ENCODE measurements at places on chromosomes 3 and 15. TPM values are rescaled to one million over a fixed set of nuclear protein-coding genes. Genes with fewer than 3 reads are reported as not detected.

DNA sequence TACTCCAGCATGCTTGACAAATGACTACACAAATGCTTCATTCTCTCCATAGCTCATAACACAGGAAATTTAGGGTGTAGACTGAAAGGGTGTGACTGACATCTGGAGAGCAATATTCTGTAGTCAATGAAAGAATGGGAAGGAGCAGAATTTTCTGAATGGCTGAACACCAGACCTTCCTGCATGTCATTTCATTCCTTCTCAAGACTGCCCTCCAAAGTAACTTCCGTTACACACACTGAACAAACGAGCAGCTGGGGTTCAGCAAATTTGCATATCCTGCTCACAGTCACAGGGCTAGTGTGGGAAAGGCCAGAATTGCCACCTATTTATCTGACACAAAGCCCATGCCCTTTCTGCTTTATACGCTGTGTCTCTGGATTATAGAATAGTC, 325.0 kb upstream of the CFAP20DC start:
- DNase-seq: no peak
- no peaks in the 10 kb centered on the region for H3K36me3 ChIP-seq
- H3K4me1 ChIP-seq: peaks cover 5% of the 10 kb centered on the region
- H3K4me3 ChIP-seq: no peak overlapping the region
- no peak overlapping the region for H3K27ac ChIP-seq

- H3K27me3 ChIP-seq: peaks cover 19% of the 10 kb centered on the region
- H3K27ac ChIP-seq: no peak overlapping the region
- H3K4me1 ChIP-seq: no peaks in the 10 kb centered on the region
Observed at GRCh38 chr3:124082343-124082742, 90.4 kb upstream of the ROPN1 start.

DNA sequence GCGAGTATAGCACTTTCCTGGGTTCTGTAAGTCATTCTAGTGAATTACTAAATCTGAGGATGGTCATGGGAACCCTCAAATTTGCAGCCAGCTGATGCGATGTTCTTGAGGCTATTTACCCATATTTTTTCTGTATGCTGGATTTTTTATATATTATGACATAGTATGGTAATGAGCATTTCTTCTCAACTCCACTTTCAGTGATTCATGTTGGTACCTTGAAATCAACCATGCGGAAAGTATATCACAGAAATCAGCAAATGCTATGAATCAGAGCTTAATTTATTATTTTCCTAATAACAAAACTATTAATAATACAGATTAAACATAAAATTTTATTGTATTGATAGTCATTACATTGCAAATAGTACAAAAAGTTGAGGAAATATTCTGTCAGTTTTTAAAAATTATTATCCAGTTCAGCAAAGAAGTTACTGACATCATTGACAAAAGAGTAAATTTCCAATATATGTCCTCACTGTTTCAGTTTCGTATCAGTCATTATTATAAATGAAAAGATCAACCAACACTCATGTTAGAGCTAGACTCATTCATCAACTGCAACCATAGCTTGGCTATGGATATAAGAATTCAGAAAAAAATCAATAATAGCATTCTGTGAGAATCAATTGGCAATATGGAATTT, 164.3 kb upstream of the SETMAR start:
- DNase-seq: no peak
- H3K36me3 ChIP-seq: no peaks in the 10 kb centered on the region
- H3K4me3 ChIP-seq: no peak overlapping the region
- H3K4me1 ChIP-seq: no peaks in the 10 kb centered on the region

Gene BOC
- total RNA-seq: not detected

DNA sequence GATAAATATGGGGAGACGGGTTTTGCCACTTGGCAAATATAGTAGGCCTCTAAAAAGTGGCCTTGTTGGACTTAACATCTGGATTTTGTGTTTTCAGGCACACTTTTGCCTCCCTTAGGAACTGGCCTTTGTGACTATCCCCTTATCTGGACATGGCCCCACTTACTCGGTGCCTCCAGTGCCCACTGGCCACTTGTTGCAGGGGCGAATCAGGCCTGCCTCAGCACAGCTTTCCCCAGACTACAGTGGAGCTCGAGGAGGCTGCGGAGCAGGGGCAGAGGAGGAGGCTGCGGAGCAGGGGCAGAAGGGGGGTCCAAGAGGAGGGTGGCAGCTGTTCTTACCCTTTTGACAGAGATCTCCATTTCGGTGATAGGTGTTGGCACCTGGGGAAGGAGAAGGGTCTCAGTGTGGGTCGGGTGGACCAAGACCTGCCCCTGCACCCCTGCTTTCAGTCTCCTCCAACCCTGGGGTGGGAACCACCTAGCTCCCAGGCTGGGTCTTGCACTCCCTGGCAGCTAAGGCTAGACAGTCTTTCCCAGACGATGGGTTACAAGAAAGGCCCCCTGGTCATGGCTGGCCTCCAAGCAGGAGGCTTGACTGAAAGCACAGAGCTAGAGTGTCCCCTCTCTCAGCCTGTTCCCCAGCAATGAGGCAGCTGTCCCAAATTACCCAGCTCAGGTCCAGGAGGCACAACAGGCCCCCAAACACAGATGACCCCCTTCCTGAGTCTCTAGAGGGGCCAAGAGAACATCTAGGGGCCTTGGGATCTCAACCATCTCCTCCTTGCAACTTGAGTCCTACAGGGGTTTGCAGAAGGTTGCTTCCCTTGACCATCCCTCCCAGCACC, 6.1 kb downstream of the SEMA3G start:
- H3K27me3 ChIP-seq: no peaks in the 10 kb centered on the region
- no peak overlapping the region for H3K4me3 ChIP-seq
- no peak overlapping the region for H3K27ac ChIP-seq
- no peak for DNase-seq

DNA sequence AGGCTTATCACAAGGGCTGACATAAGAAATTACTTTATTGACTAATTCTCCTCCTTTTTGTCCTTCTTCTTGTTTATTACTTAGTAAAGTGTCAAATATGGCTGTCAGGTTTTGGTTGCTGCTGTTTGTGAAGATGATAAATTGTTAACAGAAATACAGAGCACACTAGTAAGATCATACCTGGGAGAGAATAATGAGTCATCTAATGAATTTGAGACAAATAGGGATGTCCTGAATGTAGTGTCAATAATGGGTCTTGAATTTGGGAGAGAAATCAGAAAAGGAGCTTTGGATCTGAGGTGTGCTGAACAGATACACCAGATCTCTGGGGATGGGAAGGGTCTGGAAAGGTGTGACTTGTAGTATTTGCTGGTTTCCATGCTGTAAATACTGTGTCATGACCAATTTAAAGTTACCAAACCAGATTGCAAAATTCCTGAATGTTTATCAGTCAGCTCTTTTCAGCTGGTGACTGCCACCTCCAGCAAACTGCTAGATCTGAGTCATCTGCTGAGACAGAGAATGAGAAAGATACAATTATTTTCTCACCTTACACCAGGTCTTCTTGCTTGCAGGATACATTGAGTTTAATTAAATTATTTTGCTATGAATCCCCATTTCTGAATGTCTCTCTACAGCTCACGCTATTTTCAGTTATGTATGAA, 76.7 kb upstream of the SATB1 start:
- H3K36me3 ChIP-seq: peaks cover 59% of the 10 kb centered on the region
- H3K27ac ChIP-seq: no peak overlapping the region
- no peak for DNase-seq
- no peaks in the 10 kb centered on the region for H3K27me3 ChIP-seq

GRCh38 chr15:72154316-72154715, 36.1 kb downstream of the SENP8 start:
- H3K4me3 ChIP-seq: no peak overlapping the region
- peaks cover 3% of the 10 kb centered on the region for H3K4me1 ChIP-seq
- peaks cover 3% of the 10 kb centered on the region for H3K27me3 ChIP-seq
- H3K36me3 ChIP-seq: no peaks in the 10 kb centered on the region
- DNase-seq: no peak

Gene CPA3
- not detected for total RNA-seq

DNA sequence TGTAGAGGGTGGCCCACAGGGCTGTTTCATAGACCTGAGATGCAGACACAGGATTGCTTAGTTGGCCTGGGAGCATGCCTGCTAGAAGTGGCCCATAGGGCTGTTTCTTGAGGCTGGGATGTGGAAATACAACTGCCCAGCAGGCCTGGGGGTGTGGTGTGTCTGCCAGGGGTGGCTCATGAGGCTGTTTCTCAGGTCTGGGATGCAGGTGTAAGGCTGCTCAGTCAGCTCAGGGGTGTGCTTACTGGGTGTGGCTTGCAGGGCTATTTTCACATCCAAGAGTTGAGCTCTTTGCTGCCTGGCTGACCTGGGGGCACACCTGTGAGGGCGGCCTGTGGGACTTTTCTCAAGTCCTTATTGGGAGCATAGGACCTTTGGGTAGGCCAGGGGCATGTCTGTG, 131.3 kb downstream of the DOCK3 start:
- H3K27me3 ChIP-seq: no peaks in the 10 kb centered on the region
- DNase-seq: no peak
- H3K36me3 ChIP-seq: peaks cover 7% of the 10 kb centered on the region

DNA sequence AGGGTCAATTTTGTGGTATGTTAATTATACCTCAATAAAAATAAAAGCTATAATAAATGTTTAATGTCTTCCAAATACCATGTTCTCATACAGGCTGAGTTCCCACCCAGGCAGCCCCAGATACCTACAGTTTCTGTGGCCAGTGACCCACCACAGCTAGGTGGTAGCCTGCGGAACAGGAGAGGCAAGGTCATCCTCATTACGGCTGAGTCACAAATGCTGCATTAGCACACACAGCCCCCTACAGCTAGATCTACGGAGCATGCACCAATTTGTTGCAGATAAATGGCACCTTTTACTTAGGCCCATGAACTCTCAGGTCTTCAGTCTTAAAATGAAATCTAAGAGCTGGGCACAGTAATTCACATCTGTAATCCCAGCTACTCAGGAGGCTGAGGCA, 5.1 kb downstream of the SPATA12 start:
- no peak overlapping the region for H3K4me3 ChIP-seq
- DNase-seq: no peak
- peaks cover 10% of the 10 kb centered on the region for H3K4me1 ChIP-seq
- no peak overlapping the region for H3K27ac ChIP-seq

Gene LSMEM2
- total RNA-seq: not detected

Gene SLC35G2
- total RNA-seq: 0.12 TPM

DNA sequence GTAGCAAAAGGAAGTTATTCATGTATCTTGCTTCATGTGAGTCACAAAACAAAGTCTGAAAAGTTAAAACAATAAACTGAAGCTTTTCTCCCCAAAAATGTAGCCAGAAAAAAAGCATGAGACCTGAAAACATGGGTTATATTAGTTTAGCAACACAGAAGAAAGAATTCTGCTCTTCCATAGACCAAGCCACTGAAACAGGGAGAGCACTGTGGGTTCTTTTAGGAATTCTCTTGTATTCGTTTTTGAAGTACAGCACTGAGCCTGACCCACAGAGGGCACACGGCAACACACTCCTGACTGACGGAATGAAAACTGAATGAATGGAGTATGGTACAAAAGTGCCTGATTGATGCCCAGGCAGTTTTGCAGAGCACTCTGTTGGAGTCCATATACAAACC, 66.6 kb downstream of the TM4SF4 start:
- H3K4me1 ChIP-seq: no peaks in the 10 kb centered on the region
- peaks cover 9% of the 10 kb centered on the region for H3K27me3 ChIP-seq
- no peak overlapping the region for H3K27ac ChIP-seq
- no peak for DNase-seq

DNA sequence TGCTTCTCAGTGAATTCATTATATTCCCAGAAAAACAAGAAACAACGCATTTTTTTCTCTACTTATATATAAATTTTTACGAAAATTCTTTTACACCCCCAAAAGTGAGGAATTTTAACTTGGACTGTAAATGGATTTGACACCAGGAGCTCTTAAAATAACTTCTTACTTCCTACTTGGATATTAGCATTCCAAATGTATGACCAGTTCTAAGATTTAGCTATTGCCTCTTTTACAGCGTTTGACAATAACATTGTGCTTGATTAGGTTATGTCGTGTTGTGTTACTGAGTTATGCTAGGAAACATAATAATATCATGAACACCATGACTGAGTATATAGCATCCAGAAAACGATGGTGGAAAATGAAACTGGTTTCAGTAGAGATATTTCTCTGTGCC, 177.0 kb downstream of the CNTN6 start:
- no peak for DNase-seq
- H3K27me3 ChIP-seq: no peaks in the 10 kb centered on the region
